H9 (cell line): ENCODE measurements at places on chromosomes 12 and 14. TPM values are rescaled to one million over a fixed set of nuclear protein-coding genes. Genes with fewer than 3 reads are reported as not detected.
A peak's percentile ranks its signal among the peaks of the same experiment; 100 is the strongest.

GRCh38 chr14:58151133-58152013 lies 640 bp downstream of the ARMH4 start:
- H3K27ac ChIP-seq = no peak overlapping the region
- H3K4me3 ChIP-seq = peak overlapping the region; percentile 91
- H3K27me3 ChIP-seq = peaks cover 6% of the 10 kb centered on the region; the same call in 1 of the 2 replicates
- H3K4me1 ChIP-seq = peaks cover 2% of the 10 kb centered on the region; the same call in 1 of the 2 replicates

GRCh38 chr12:66131067-66131688 lies 628 bp upstream of the LLPH start:
- H3K4me3 ChIP-seq = peak overlapping the region; percentile 89
- no peaks in the 10 kb centered on the region for H3K27me3 ChIP-seq
- H3K4me1 ChIP-seq = no peaks in the 10 kb centered on the region
- H3K36me3 ChIP-seq = peaks cover 46% of the 10 kb centered on the region

- peaks cover 6% of the 10 kb centered on the region; the same call in 1 of the 2 replicates for H3K4me1 ChIP-seq
- H3K27me3 ChIP-seq = no peaks in the 10 kb centered on the region
- H3K27ac ChIP-seq = no peak overlapping the region
Measured at GRCh38 chr12:66903782-66904396, 225.0 kb upstream of the GRIP1 start.

DNA sequence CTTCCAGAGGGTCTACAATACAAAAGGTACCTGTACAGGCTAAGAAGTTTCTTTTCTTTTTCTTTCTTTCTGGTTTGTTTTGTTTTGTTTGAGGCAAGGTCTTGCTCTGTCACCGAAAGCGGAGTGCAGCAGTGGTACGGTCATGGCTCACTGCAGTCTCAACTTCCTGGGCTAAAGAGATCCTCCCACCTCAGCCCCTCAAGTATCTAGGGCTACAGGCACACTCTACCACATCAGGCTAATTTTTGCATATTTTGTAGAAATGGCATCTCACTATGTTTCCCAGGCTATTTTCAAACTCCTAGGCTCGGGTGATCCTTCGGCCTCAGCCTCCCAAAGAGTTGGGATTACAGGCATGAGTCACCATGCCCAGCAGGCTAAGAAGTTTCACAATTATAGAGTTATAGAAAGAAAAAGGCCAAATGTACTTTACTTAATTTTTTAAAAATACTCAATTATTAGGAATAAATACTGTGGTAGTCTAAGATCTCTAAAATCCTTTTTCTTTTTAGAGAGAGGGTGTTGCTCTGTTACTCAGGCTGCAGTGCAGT lies 3.0 kb upstream of the PIGH start:
- peaks cover 24% of the 10 kb centered on the region; the same call in 1 of the 2 replicates for H3K27me3 ChIP-seq
- no peaks in the 10 kb centered on the region for H3K36me3 ChIP-seq
- no peak overlapping the region for H3K4me3 ChIP-seq
- DNase-seq = no peak
- no peak overlapping the region for H3K27ac ChIP-seq

DNA sequence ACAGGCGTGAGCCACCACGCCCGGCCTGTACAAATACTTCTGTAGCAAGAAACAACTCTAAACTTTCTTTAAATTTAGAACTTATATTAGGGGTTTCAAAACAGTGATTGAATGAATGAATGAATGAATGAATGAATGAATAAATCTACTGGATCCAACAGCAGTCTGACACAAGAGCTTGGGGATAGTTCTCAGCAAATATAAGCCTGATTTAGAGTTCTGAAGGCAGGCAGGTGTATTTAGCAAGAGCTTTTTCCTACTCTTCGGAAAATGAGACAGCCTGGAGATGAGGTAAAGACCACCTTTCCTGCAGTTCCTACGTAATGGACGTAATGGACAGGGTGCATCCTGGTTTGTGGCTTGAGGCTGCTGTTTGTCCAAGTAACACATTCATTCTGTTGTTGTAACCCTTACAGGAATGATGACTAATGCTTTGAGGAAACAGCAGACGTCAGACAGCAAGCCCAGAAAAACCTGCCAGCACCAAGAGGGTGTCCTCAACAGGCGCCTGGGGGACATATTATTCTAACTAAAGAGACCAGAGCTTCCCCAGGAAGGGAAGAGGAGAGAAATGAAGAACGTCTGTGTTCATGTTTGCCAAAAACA lies 277.4 kb upstream of the SOX5 start:
- DNase-seq = no peak
- H3K4me1 ChIP-seq = peaks cover 6% of the 10 kb centered on the region; the same call in 1 of the 2 replicates
- H3K4me3 ChIP-seq = no peak overlapping the region
- no peaks in the 10 kb centered on the region for H3K36me3 ChIP-seq
- no peak overlapping the region for H3K27ac ChIP-seq

The VDR gene
- total RNA-seq = 0.61 and 0.70 TPM in 2 replicates

DNA sequence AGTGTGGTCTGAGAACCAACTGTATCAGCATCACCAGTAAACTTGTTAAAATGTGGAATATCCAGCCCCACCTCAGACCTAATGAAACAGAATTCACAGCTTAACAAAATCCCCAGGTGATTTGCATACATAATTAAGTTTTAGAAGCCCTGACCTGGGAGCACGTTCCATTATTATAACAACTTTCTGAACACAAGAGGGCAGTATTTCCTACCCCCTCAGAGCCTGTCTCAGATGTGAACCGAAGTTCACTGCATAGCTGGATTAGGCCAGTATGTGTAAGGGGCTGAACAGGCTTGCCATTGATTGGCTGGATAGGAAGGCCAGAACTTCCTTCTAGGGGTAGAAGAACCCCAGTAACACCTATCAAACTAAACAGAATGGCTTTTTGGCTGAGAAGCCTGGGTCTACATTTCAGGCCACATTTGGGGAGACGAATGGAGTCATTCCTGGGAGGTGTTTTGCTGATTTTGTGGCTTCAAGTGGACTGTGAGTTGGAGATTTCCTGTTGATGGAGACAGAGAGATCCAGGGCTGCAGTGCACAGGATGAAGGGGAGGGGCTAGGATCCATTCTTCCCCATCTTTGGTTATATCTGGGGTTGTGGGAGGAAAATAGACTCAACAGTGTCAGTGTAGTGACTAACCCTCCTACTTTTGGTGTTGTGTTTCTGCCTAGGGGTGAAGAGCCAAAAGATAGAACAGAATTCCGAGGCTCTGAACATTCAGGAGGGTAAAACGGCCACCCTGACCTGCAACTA lies 94.7 kb upstream of the OR4E1 start:
- no peaks in the 10 kb centered on the region; the same call in none of the 3 replicates for H3K36me3 ChIP-seq
- H3K27me3 ChIP-seq = no peaks in the 10 kb centered on the region
- no peak overlapping the region for H3K4me3 ChIP-seq
- no peak overlapping the region for H3K27ac ChIP-seq
- H3K4me1 ChIP-seq = no peaks in the 10 kb centered on the region; the same call in 1 of the 2 replicates
- peak; percentile 58 for DNase-seq

DNA sequence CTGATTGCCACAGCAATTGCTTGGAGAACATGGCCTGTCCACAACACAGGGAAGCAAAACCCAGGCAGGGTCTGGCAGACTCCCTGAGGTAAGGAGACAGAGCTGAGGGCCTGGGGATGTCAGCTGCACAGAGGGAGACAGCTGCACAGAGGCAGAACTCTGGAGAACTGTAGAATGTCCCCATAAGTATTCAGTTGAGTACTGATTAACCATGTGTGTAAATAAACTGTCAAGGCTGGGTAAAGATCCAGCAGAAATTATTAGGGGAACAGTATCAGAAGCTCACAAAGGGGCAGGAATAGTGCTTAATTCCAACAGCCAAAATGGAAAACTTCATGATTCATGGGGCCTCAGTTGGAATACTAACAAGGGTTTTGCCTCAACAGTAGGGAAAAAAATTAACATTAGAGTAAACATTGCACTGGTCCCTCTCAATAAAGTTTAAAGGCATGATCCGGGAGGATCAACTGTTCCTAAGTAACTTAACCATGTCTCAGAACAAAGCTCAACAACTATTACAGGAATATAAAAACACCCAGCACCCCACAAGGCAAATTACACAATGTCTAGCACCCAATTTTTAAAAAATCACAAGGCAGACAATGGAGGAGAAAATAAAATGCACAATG lies 201.3 kb upstream of the RASSF8 start:
- H3K4me1 ChIP-seq = no peaks in the 10 kb centered on the region
- H3K36me3 ChIP-seq = no peaks in the 10 kb centered on the region
- H3K4me3 ChIP-seq = no peak overlapping the region

GRCh38 chr12:100688451-100688864 lies 106.1 kb upstream of the ANO4 start:
- no peaks in the 10 kb centered on the region for H3K27me3 ChIP-seq
- H3K4me3 ChIP-seq = no peak overlapping the region
- H3K36me3 ChIP-seq = peaks cover 31% of the 10 kb centered on the region
- H3K4me1 ChIP-seq = no peaks in the 10 kb centered on the region; the same call in 1 of the 2 replicates
- DNase-seq = no peak

The SOAT2 gene
- total RNA-seq = not detected in 2 replicates

The GYS2 gene
- not detected in 2 replicates for total RNA-seq

GRCh38 chr14:60789656-60790055 lies 55.1 kb downstream of the MNAT1 start:
- H3K27me3 ChIP-seq = no peaks in the 10 kb centered on the region
- H3K4me3 ChIP-seq = no peak overlapping the region
- DNase-seq = no peak
- H3K4me1 ChIP-seq = peaks cover 2% of the 10 kb centered on the region; the same call in 1 of the 2 replicates

GRCh38 chr12:107329569-107330324 lies 236.4 kb upstream of the CRY1 start:
- no peak for DNase-seq
- no peak overlapping the region for H3K27ac ChIP-seq
- no peaks in the 10 kb centered on the region for H3K36me3 ChIP-seq
- H3K4me3 ChIP-seq = no peak overlapping the region
- H3K27me3 ChIP-seq = no peaks in the 10 kb centered on the region
- H3K4me1 ChIP-seq = no peaks in the 10 kb centered on the region

GRCh38 chr12:116067892-116068291 lies 209.6 kb downstream of the MED13L start:
- H3K4me1 ChIP-seq = no peaks in the 10 kb centered on the region
- H3K27me3 ChIP-seq = no peaks in the 10 kb centered on the region
- no peak for DNase-seq
- H3K36me3 ChIP-seq = no peaks in the 10 kb centered on the region

- peaks cover 20% of the 10 kb centered on the region for H3K4me1 ChIP-seq
- no peaks in the 10 kb centered on the region for H3K27me3 ChIP-seq
- DNase-seq = peak; percentile 83
- peaks cover 4% of the 10 kb centered on the region; the same call in 1 of the 2 replicates for H3K36me3 ChIP-seq
Measured at GRCh38 chr12:106108185-106108835, 30.4 kb downstream of the NUAK1 start.

The KRT75 gene
- total RNA-seq = not detected in 2 replicates

DNA sequence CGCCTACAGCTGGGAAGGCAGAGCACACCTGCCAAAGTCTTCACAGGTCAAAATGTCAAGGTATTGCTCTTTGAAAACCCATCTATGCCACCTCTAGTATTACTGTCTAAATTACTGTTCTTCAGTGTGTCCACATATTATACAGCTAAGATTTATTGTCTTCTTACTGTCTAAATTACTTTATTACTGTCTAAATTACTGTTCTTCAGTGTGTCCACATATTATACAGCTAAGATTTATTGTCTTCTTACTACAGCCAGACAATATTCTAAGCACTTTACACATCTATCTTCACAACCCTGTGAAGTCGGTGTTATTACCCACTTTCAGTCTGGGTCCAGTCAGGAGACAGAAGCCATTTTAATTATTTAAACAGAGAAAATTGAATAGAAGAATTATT lies 173.9 kb downstream of the MYRFL start:
- no peak overlapping the region for H3K27ac ChIP-seq
- H3K4me1 ChIP-seq = no peaks in the 10 kb centered on the region; the same call in 1 of the 2 replicates
- no peak overlapping the region for H3K4me3 ChIP-seq
- H3K36me3 ChIP-seq = no peaks in the 10 kb centered on the region

DNA sequence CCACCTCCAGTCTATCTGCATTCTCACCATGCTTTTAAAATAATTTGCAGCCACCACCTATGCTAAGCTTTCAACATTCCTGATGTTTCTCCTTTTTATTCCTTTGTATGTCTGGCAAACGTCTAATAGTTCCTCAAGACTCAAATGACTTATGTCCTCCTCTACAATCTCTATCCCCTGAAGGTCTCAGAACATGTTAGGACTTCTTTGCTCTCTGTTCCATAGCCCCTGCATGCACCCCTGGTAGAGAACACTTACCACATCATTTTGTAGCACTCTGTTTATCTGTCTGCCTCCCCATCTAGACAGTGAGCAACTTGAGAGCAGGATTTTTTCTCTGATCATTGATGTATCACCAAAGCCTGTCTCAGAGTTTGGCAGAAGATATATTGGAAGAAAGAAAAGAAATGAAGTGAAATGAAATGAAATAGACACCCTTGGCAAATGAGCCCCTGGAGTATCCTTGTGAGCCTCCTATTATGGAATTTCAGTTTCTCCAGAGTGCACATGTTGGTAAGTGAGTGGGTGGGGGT lies 1231.2 kb upstream of the FLRT2 start:
- no peak overlapping the region for H3K4me3 ChIP-seq
- no peaks in the 10 kb centered on the region for H3K36me3 ChIP-seq
- no peak overlapping the region for H3K27ac ChIP-seq
- H3K27me3 ChIP-seq = no peaks in the 10 kb centered on the region

DNA sequence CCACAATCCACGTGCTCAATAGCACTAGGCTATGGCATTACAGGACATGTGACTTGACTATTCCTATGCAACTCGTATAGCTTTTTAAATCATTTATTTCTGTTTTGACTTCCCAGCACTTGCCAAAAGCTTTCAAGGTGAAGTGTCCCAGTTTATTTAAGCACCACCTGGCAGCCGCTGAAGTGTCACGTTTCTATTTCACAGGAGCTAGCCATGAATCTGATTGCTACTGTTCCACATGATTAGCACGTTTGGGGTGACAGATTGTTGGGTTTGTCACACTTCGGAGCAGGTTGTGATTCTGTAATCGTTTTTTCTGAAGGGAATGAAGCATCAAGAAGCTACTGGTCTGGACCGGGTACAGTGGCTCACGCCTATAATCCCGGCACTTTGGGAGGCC lies 39.9 kb upstream of the BICDL1 start:
- no peaks in the 10 kb centered on the region for H3K36me3 ChIP-seq
- H3K27me3 ChIP-seq = no peaks in the 10 kb centered on the region
- H3K4me1 ChIP-seq = no peaks in the 10 kb centered on the region
- no peak overlapping the region for H3K27ac ChIP-seq
- H3K4me3 ChIP-seq = no peak overlapping the region
- no peak for DNase-seq

GRCh38 chr12:116666305-116666673 lies 71.6 kb downstream of the SPRING1 start:
- peaks cover 11% of the 10 kb centered on the region; the same call in 1 of the 2 replicates for H3K4me1 ChIP-seq
- no peaks in the 10 kb centered on the region for H3K36me3 ChIP-seq
- no peak overlapping the region for H3K27ac ChIP-seq
- no peak overlapping the region for H3K4me3 ChIP-seq
- DNase-seq = no peak
- H3K27me3 ChIP-seq = no peaks in the 10 kb centered on the region
